ENCODE measurements at places on chromosomes 12 and 14.

GRCh38 chr12:1443421-1444141 lies 150.8 kb downstream of the FBXL14 start:
- DNase-seq = no peak

DNA sequence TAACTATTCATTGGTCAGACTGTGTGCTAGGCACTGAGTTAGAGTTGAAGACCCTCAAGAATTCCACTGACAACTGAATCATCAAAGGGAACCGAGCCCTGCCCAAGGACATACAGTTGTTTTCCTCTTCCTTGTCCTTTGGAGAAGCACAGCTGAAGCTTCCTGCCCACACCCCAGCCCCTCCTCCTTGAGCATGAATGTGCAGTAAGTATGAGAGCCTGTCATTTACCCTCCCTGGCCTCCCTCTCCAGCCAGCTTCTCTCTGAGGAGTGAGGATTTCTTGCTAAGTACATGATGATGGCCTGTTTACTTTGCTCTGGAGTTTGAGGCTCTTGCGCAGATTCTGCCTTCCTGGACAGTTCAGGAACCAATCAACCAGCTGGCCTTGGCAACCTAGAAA lies 235.2 kb downstream of the CACNA1C start:
- DNase-seq = no peak

- no peak for DNase-seq
Measured at GRCh38 chr12:53495903-53496751, 3.1 kb downstream of the MAP3K12 start.

DNA sequence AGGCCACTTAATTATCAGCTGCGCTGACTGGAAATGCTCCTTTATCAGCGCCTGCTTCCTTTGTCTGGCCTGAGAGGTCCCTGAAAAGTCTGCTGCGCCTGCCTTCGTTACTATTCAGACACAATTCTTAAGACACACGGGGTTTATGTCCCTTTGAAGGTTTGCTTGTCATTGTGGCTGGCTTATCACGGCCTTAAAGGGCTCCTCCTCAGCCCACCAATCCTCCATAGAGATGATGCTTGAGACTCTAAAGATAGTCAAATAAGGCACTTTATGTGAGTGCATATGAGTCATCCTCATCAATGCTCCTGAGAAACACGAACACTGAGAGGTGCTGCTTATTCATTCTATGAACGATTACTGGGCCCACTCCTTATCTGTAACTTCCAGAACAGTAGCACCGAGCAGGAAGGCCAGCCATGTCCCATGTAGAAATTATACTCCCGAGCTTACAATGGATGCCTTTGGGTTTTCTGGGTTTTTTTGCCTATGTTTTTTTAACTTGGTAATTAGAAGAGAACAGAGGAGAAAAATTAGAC lies 1268.2 kb upstream of the TMEM132C start:
- DNase-seq = no peak

- DNase-seq = no peak
Measured at GRCh38 chr14:57712102-57712501, 153.8 kb downstream of the SLC35F4 start.

- no peak for DNase-seq
Measured at GRCh38 chr12:115294453-115295133, 610.6 kb upstream of the TBX3 start.

- no peak for DNase-seq
Measured at GRCh38 chr14:100580316-100581227, 6.6 kb downstream of the BEGAIN start.

DNA sequence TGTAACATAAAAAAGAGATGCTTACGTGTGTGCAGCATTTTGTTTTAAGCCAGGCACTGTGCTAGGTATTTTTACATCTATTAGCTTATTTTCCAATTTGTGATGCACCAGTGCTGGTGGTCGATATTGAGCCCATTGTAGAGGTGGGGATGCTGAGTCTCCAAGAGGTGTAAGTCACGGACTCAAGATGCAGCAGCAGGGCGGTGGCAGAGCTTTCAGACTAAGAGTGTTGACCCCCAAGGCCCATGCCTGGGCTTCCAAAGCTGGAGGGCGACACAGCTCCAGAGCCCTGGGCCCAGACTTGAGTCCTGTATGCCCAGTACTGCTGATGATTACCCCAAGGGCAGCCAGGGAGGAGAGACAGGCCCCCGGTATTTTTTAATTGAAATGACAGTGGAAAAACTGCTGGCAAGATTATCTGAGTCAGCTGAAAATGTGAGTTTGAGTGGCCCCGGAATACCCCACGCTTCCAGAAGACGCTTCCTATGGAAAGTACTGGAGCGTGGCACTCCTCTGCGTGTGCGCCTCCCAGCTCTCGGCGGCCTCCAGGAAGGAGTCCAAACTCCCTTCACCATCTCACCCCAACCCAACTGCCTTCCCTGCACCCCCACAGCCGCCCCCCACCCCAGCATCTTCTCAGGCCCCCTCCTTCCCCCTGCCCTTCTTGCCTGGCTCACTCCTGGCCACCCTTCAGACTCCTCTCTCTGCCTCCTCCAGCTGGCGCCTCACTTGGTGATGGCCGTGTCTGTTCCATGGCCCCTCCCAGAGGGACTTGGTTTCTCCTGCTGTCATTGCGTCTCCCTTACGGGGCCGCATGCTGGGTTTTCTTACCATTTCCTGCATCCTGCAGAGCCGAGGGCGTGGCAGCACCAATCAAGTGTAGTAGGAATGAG lies 40.7 kb downstream of the ELK3 start:
- DNase-seq = no peak

DNA sequence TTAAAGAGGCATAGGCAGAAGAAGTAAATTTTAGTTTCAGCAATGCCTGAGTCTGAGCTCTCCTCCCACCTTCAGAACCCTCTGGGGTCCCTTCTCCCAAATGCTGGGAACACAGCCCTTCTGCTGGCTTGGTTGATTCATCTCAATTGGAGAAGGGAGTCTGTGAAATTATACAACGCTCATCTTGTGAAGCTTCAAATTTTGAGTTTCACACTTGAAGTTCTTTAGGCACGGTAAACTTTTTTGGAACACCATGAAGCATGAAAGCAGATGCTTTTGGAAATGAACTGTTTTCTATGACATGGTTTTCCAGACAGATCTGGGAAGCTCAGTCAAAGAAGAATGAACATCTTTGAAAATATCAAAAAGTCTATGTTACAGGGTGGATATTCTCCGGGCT lies 69.9 kb downstream of the TBK1 start:
- DNase-seq = no peak

GRCh38 chr12:89469361-89469760 lies 55.2 kb downstream of the GALNT4 start:
- no peak for DNase-seq

- no peak for DNase-seq
Measured at GRCh38 chr14:64614805-64615391, 65.1 kb downstream of the PPP1R36 start.

GRCh38 chr14:98736701-98737338 lies 535.2 kb downstream of the BCL11B start:
- DNase-seq = no peak

DNA sequence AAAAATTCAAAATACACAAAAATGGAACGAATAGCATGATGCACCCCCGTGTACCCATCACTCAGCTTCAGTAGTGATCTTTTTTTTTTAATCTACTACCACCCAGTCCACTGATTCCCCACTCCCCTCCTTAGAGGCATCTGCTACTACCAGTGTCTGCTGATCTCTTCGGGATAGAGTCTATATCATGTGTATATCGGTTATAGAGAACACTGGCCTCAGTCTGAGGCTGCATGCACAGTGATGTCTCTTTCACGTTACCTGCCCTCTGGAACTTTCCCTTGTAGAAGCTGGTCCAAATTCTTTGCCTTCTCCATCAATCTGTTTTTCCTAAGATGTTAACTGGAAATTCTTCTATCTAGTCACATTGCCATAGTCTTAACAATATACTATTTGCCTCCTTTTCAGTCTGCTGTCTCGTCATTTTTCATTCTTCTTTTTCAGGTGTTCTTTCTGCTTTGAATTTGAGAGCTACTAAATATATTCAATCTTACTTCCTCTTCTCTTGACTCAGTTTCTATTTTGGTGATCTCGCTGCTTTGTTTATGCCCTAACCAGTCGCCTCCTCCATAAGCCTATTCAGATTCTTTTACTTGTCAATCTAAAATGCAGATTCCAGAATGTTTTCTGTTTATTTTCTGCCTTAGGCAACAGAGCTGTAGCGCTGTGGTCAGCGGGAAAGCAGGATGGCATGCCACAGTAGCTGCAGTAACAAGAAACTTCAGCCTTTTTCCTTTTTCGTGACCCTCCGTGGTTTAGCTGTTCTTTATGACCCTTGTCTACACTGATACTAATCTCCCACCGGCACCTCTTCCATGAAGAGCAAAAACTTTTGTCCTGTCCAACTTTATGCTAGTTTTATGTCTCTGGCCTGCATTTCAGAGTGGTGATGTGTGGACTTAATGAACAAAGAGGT lies 67.0 kb downstream of the FBXW8 start:
- DNase-seq = no peak

GRCh38 chr12:41510470-41510869 lies 322.4 kb downstream of the PDZRN4 start:
- DNase-seq = no peak

DNA sequence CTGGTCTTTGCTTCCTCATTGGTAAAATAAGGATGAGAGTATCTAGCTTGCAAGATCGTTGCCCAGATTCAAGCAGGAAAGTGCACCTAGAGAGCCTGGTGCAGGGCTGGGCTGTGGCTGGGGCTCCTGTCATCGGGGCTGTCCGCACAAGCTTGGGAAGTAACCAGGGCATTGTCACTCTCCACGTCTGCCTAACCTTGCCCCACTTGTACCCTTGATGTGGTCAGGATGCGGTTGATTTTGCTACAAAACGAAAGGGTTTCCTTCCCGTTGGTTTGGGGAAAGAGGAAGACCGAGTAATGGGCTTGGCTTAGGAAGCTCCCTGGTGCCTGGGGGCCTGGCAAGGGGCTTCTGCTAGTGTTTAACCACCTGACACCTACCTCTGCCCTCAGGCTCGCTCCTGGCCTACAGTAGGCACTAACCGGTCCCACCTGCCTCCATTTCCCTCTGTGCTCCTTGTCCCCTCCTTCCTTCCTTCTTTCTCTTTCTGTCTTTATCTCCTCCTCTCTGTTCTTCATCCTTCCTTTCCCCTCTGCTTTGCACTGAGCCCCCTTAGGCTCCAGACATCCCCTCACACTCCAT lies 21.8 kb downstream of the MVK start:
- no peak for DNase-seq

DNA sequence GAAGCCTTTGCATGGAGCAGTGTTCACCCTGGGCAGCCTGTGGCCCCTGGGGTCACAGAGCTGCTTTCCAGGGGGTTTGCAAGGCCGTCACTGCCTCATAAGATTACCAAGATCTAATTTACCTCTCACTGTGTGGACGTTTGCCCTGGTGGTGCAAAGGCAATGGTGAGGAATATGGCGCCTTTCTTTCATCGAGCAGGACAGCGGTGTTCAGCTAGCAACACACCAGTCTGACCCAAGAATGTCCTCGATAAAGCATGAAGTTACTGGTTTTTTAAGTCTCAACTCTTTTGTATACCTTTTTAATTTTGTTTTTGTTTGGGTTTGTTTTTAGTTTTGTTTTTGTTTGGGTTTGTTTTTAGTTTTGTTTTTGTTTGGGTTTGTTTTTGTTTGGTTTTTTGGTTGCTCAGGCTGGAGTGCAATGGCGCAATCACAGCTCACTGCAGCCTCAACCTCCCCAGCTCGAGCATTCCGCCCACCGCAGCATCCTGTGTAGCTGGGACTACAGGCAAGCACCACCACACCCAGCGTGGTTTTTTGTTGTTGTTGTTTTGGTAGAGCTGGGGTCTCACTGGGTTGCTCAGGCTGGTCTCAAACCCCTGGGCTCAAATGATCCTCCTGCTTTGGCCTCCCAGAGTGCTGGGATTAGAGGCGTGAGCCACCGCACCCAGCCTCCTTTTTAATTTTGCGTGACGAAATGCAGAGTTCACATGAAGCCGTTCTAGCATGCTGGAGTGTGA lies 57.9 kb downstream of the PPP2R5C start:
- no peak for DNase-seq

DNA sequence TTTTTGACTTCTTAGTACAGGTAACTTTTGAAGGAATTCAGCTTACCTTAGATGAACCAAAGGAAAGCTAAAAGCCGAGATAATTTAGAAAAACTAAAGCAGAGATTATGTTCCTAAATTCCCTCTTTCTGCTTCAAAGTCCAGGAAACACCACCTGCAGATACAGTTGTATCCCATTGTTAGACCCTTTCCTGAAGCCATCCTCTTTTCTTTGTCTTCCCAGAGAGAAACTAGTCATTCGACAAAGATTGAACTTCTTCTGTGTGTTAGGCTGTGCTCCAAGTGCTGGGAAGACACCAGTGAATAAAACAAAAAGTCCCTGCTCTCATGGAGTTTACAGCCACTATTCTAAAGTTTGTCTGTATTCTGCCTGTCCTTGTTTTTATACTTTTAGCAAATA lies 29.3 kb downstream of the PPM1A start:
- DNase-seq = no peak

DNA sequence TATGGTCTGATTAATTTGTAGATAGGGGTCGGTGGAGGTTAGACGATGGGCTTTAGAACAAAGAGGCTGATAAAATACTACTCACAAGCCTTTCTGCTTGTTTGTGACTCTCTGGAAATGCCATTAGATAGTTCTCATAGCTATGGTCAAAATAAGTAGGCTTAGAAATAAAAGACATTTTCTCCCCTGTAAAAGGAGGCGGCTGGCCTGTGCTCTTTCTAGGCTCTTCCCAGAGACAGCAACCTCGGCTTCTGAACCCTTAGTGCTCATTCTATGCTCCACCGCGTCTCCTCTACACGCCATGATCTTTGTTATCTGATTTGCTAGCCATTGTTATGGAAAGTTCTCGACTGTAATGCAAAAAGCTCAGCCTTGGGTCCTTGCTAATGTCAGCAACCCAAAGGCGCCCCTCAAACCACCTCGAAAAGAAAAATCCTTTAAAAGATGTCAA lies 64.5 kb downstream of the CRADD start:
- peak; percentile 2 for DNase-seq

- DNase-seq = no peak
Measured at GRCh38 chr14:72714871-72715214, 179.1 kb downstream of the DPF3 start.

GRCh38 chr14:68232300-68233055 lies 412.9 kb downstream of the RAD51B start:
- DNase-seq = no peak

DNA sequence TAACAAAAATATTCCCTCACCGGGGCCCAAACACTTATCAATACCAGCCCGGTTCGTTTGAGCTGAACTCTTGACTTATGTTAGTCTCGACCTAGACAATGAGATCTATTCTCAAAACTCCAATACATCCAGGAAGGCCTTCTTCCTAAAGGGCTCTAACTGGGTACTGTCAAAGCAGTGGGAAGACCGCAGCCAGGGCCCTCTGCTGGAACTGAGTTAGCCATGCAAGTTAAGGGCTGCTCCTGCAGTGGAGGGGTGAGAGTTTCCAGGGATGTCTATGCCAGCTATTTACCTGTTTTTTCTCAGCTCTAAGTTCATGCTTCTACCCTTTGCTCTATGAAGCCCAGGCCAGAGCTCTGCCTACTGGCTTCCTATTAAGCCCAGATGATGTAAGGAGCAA lies 348.8 kb downstream of the GXYLT1 start:
- no peak for DNase-seq

All from NCI-H1092 (cell line).